Psoas muscle (tissue), 8 donors: ENCODE measurements at places on chromosomes 3 and 15. TPM values are rescaled to one million over a fixed set of nuclear protein-coding genes. Genes with fewer than 3 reads are reported as not detected.

DNA sequence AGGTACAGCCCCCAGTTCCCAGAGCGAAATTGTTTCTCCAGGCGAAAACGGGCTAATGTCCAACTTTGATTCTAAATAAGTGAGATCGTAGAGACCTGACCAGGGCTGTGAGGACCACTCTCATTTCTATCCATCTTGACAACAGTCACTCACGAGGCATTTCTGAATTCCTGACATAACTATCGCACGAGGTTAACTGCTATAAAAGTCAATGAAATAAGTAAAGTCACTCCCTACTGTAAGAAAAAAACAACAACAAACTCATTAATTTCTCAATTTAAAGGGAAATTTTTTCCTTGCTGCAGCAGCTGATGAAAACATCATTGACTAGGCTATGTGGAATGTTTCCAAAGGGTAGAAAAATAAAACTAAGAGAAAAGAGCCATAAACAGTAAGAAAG lies 69.1 kb downstream of the GREM1 start:
- no peak for DNase-seq
- no peaks in the 10 kb centered on the region for H3K27me3 ChIP-seq
- no peaks in the 10 kb centered on the region for H3K4me1 ChIP-seq
- no peaks in the 10 kb centered on the region for H3K36me3 ChIP-seq
- H3K27ac ChIP-seq, result no peak overlapping the region
- no peak overlapping the region for H3K4me3 ChIP-seq

DNA sequence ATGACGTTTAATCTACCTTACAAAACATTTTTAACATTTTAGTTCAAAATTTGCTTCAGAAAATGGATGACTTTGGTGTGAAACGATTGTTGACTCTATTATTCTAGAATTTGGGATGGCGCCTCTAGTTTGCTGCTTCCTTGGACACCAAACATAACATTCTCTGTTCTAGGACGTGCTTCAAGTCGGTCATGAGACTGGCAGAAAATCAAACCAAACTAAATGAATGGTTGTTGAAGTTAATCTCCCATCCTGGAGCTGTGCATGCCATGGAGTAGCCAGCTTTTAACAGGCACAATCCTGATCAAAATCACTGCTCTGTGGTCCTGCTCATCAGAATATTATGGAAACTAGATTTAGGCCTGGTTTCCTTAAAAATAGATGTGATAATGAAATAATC lies 9.6 kb upstream of the LRRFIP2 start:
- no peak overlapping the region for H3K4me3 ChIP-seq
- peak overlapping the region; percentile 56 for H3K27ac ChIP-seq
- peaks cover 42% of the 10 kb centered on the region for H3K4me1 ChIP-seq
- no peak for DNase-seq
- no peaks in the 10 kb centered on the region for H3K36me3 ChIP-seq
- no peaks in the 10 kb centered on the region for H3K27me3 ChIP-seq

POMGNT2 gene
- 25.5 TPM for total RNA-seq

GRCh38 chr3:59426821-59427565 lies 377.2 kb upstream of the CFAP20DC start:
- no peaks in the 10 kb centered on the region for H3K27me3 ChIP-seq
- H3K4me1 ChIP-seq, result no peaks in the 10 kb centered on the region
- no peak for DNase-seq
- H3K4me3 ChIP-seq, result no peak overlapping the region
- H3K27ac ChIP-seq, result no peak overlapping the region

DNA sequence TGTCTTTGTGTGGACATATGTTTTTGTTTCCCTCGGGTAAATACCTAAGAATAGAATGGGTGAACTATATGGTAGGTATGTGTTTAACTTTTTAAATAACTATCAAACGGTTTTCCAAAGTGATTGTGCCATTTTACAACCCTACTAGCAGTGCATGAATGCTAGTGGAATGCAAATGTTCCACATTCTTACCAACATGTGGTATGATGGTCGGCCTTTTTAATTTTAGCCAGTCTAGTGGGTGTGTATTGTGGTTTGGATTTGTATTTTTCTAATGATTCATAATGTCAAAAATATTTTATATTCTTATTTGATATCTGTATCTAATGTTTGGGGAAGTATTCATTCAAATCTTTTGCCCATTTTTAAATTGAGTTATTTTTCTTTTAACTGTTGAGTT lies 68.2 kb upstream of the SMAD3 start:
- H3K27me3 ChIP-seq, result no peaks in the 10 kb centered on the region
- H3K4me1 ChIP-seq, result no peaks in the 10 kb centered on the region
- H3K27ac ChIP-seq, result no peak overlapping the region
- H3K36me3 ChIP-seq, result no peaks in the 10 kb centered on the region

DNA sequence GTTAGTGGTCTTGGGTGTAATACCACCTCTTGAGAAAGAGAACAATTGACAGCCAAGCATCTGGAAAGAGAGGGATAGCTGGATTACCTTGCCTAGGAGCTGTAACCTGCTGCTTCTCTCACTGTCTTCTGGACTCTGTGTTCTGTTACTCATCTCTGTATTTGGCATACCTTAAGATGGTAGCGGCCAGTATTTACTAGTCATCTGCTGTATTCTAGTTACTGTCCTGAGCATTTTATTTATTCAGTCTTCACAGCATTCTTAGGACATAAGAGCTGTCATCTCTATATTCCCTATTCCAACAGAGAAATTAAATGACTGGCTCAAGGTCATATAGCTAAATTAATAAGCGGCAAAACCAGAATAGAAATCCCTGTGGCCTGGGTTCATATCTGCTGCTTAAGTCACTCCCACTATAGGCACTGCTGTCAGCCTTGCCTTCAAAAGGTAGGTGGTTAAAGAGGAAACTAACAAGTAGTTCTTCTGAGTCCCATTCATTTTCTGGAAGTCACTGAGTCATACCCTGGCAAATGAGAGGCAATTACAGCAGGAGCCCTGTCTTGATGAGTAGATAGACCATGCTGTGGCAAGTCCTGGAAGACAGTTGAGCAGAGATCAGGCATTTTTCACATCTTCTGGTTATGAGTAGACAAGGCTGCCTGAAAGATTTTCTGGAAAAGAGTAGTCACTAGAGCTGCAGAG lies 68.2 kb downstream of the RAB7A start:
- H3K36me3 ChIP-seq, result peaks cover 7% of the 10 kb centered on the region
- no peak overlapping the region for H3K4me3 ChIP-seq
- H3K27me3 ChIP-seq, result no peaks in the 10 kb centered on the region
- H3K4me1 ChIP-seq, result peaks cover 49% of the 10 kb centered on the region
- peak overlapping the region; percentile 83 for H3K27ac ChIP-seq

DNA sequence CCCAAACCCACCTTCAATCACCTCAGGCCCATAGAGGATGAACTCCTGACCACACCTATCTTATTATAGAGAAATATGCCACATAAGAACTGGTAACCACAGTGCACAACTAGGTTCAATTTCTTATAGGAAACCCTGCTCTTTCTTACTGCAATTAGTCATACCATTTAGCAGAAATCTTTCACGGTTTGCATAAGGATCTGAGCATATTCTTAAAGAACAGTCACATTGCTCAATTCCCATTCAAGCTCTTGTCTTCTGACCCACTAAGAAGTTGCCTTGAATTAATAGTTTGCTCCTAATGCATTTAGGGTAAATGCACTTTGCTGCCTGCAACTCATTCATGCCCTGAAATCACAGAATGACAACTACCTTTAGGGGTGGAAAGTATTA lies 9.2 kb downstream of the ERC2 start:
- H3K27ac ChIP-seq, result no peak overlapping the region
- H3K4me3 ChIP-seq, result no peak overlapping the region
- DNase-seq, result no peak
- no peaks in the 10 kb centered on the region for H3K36me3 ChIP-seq
- peaks cover 12% of the 10 kb centered on the region for H3K27me3 ChIP-seq

DNA sequence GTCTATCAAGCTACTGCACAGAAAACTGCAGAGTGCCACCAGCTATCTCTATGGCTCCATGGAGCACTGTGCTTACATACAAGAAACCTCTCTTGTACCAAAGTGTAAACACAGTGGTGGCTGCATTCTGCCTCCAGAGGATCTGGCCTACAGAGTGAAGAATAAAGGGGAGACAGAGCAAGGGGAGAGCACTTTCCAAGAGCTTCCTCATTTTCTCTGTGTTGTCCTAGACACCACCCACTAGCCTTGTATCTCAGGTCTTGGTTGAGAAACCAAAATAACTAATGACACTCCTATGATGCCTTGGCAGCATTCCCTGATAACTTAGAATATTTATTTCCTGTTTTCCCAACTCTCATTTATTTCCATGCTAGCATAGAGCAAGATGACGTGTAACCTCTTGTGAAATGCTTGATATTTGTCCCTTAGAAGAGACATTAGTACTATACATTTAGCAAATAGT lies 56.9 kb upstream of the PHLDB2 start:
- no peaks in the 10 kb centered on the region for H3K4me1 ChIP-seq
- H3K27me3 ChIP-seq, result no peaks in the 10 kb centered on the region
- no peak overlapping the region for H3K4me3 ChIP-seq
- peak overlapping the region; percentile 59 for H3K27ac ChIP-seq
- H3K36me3 ChIP-seq, result no peaks in the 10 kb centered on the region
- no peak for DNase-seq

DNA sequence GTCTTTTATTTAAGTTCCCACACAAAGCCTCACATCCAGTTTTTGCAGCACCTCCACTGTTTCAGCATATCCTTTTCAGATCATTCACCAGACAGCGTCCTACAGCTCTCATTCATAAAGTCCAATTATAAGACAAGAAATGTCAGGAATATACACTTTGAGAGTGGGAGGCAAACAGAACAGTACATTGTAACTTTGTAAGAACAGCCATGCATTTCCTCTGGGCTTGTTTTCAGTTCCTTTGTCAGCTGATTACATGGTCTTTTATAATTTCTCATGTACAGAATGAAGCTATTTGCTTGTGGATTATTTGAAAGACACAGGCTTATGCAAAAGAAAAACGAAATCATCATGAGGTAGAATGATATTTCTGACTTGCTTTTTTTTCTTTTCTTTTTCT lies 85.7 kb downstream of the SOX2 start:
- no peaks in the 10 kb centered on the region for H3K36me3 ChIP-seq
- no peaks in the 10 kb centered on the region for H3K27me3 ChIP-seq
- no peak for DNase-seq
- H3K4me3 ChIP-seq, result no peak overlapping the region

AGBL1 gene
- total RNA-seq, result 13.6 TPM

SEMA3F gene
- total RNA-seq, result 13.7 TPM

GRCh38 chr3:121747976-121748375 lies 1.6 kb downstream of the GOLGB1 start:
- no peaks in the 10 kb centered on the region for H3K27me3 ChIP-seq
- no peak for DNase-seq
- H3K36me3 ChIP-seq, result no peaks in the 10 kb centered on the region
- no peak overlapping the region for H3K27ac ChIP-seq

PTH1R gene
- total RNA-seq, result 1.1 TPM

DNA sequence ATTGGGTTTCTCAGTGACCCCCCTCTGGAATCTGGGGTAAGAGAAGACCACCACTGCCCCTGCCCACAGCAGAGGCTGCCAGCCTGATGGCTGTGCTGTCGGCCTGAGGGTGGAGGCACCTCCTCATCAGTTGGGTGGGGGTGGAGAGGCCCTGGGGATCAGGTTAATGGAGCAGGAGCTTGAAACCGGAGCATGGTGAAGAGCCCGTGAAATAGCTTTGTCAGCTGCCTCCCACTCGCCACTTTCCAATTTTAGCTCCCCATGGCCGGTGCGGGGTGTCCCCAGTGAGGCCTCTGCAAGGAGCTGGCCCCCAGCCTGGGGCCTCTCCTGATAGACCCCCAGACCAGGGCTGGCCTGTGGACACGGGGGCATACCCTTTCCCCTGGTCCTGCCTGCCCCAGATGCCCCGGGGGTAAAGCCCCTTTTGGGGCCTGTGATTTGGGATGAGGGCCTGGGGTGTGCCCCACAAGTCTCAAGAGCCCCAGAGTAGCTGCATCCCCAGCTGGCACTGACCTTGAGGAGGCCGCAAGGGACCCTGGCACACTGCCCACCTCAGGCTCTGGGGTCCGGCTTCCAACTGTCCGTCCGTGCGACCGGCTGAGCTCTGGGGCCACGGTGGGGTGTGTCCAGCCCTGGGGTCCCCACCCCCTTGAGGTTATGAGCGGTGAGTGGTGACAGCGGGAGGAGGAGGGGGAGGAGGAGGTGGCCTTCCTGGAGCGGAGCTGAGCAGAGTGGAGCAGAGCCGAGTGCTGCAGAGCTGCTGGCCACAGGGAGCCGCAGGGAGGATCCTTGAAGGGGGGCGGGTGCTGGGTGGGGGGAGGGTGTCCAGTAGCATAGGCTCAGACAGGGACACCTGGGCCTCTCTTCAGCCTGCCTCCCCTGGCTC lies at the start of gene HHATL:
Gene HHATL (minus strand): TSS at position 733 of the 886 bp plus-strand sequence. CDS start 1,972 bp downstream, outside the sequence.
- H3K4me3 ChIP-seq, result peak within 1 kb of the TSS; percentile 67
- no peaks in the 10 kb centered on the region for H3K27me3 ChIP-seq
- H3K36me3 ChIP-seq, result no peaks in the 10 kb centered on the region
- H3K4me1 ChIP-seq, result peaks cover 62% of the 10 kb centered on the region
- peak; percentile 70 for DNase-seq
- peak within 1 kb of the TSS; percentile 100 for H3K27ac ChIP-seq

- no peaks in the 10 kb centered on the region for H3K4me1 ChIP-seq
- no peak overlapping the region for H3K27ac ChIP-seq
- no peak for DNase-seq
- no peaks in the 10 kb centered on the region for H3K27me3 ChIP-seq
Observed at GRCh38 chr15:38975282-38975990, 410.8 kb upstream of the RASGRP1 start.

IL16 gene
- total RNA-seq, result 2.1 TPM

GCSAM gene
- not detected for total RNA-seq

DNA sequence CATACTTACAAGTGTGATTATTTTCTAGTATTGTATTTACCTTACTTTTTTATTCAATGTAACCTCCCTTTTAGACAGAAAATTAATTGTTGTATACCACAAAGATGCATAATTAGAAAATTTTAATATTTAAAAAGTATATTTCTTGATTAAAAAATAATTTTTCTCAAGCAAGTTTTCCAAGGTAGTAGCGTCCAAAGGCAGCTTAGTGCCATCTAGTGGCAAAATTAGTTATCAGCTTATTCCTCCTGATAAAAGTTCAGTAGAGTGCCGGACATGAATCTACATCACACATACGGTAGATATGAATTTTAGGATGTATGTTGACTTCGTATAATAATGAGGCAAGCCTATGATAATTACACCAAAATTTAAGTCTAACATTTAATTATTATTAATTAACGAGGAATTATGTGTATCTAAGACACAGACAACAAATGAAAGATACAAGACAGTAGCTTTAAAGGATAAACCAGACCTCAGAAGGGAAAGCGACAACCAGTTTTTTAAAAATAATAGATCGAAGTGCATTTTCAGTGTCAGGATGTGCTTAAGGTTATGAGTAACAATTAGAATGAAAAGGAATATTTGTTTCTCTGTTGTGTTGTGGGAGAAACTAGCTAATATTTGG lies 405.9 kb downstream of the ROBO1 start:
- H3K4me3 ChIP-seq, result no peak overlapping the region
- H3K4me1 ChIP-seq, result no peaks in the 10 kb centered on the region
- no peaks in the 10 kb centered on the region for H3K27me3 ChIP-seq
- H3K27ac ChIP-seq, result no peak overlapping the region

- H3K4me1 ChIP-seq, result no peaks in the 10 kb centered on the region
- H3K36me3 ChIP-seq, result no peaks in the 10 kb centered on the region
- no peak overlapping the region for H3K4me3 ChIP-seq
- no peak overlapping the region for H3K27ac ChIP-seq
Observed at GRCh38 chr15:73017987-73018386, 34.3 kb upstream of the NEO1 start.

GRCh38 chr15:55250392-55250791 lies 39.2 kb downstream of the RAB27A start:
- no peak for DNase-seq
- no peaks in the 10 kb centered on the region for H3K27me3 ChIP-seq
- H3K4me3 ChIP-seq, result no peak overlapping the region
